Stimulated activated CD4-positive, alpha-beta T cell treated with anti-CD3 and anti-CD28 coated beads, Interleukin-15, amount 100 ng/mL, for 1 hour (primary cell): ENCODE measurements at places on chromosomes 16 and 17.

DNA sequence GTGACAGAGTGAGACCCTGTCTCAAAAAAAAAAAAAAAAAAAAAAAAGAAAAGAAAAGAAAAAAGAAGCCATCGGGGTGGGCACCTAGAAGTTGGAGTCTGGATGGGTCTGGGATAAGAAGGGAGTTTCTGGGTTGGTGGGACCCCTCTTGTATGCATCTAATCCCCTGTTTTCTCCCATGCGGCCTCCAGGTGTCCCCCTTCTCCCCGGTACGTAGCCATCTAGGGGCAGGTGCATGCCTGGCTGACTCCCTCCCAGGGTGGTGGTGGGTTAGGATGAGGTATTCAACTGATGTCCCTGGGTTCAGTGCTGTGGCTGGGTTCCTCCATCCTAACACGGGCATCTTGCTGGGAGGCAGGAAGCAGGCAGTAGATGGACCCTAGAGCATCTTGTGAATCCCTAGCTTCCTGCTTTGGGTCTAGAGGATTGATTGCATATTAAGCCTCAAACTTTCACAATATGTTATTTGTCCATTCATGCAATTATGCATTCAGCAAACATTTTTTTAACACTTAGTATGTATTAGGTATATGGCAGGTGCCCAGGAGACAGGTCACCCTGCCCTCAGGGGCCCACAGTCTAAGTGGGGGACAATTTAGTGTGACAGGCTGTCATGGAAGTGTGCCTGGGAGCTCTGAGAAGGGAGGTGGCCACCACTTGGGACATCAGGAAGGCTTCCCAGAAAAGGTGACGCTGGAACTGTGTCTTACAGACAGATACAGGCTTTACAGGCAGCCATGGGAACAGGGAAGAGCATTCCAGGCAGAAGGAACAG is 13.1 kb downstream of the FMNL1 start:
- DNase-seq = no peak

DNA sequence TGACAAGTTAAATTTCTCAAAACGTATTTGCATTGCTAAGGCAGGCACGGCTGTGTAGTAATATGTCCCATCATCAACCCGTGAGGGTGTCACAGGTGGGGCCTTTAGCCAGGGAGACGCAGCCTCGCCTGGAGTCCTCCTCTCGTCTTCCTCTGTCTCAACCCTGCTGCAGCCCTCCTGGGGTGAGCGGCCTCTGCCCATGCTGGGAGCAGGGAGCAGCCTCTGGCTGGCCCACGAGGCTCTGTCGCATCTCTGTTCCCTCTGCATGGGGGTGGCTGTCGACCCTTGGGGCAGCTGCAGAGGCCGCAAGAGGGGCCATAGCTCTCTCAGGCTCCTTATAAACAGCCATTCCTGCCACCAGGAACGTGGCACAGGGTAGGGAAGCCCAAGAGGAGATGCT is 806 bp upstream of the SMIM5 start:
- DNase-seq = no peak

DNA sequence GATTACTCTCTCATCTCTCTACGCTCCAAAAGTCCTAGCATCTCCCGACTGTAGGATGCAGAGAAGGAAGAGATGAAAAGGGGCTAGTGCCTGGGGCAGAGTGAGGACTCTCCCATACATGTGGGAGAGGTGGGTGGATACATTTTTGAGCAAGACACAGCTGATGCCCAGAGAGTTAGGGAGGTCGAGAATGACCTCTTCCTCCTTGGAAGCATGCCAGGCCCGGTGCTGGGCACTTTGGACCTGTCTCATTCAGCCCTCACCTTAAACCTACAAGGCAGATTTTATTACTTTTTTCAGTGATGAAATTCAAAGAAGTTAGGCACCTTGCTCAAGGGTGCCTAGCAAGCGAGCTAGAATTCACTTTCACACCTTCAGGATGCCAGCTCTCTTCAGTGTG is 38.2 kb downstream of the WSCD1 start:
- no peak for DNase-seq

DNA sequence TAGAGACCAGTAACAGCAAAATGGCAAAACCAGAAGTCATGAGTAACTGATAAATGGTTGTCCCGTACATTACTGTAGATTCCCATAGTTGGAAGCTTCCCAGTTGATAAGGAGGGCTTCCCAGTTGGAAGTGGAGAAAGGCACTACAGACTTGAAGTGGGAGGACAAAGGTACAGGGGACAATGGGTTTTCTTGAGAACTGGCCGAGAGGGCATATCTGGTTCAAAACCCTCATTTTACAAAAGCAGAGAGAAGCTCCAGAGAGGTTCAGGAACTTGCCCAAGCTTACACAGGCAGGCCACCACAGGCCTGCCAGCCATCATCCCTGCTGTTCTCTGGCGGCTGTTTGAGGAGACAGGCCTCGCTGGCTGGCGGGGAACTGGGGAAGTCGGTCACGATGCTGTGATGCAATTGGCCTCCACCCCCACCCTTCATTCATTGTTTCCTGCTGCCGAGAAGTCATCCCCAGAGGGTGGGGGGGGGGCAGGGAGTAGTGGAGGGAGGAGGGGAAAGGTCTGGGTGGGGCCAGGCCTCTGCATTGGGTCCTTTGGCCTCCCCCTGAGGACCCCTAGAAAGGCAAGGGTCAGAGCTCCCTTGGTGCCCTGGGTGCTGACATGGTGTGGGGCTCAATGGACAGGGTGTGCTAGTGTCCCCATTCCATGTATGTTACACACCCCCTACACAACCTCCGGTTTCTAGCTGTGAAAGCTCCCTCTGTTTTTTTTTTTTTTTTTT is 3.0 kb downstream of the UBALD2 start:
- DNase-seq = peak; percentile 54

DNA sequence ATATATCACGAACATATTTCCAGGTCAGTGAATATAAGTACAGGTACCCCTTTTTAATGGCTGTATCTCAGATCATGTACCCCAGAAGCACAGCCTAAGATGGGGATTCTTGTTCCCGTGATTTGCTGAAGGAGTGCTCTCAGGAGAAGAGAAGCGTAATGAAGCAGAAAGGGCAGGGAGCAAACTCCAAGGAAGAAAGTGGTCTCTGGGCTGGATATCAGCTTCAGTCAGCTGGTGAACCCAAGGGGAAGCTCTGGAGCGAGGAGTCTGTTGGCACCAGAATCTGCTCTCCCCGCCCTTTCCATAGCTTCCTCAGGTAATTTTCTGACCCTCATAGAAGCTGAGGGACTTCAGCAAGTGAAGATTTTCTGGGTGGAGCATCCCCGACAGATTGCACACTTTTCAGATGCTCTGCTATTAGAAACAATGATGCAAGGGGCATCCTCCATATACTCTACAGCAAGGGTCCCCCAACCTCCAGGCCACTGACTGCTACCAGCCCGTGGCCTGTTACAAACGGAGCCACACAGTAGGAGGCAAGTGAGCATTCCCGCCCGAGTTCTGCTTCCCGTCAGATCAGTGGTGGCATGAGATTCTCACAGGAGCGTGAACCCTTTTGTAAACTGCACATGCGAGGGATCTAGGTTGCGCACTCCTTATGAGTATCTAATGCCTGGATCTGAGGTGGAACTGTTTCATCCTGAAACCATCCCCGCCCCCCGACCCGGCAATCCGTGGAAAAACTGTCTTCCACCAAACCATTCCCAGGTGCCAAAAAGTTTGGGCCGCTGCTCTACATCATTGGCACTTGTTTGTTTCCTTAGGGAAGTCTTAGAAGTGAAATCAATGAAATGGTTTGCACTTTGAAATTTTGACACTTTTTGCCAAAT is 4.4 kb downstream of the FAHD1 start:
- DNase-seq = no peak

DNA sequence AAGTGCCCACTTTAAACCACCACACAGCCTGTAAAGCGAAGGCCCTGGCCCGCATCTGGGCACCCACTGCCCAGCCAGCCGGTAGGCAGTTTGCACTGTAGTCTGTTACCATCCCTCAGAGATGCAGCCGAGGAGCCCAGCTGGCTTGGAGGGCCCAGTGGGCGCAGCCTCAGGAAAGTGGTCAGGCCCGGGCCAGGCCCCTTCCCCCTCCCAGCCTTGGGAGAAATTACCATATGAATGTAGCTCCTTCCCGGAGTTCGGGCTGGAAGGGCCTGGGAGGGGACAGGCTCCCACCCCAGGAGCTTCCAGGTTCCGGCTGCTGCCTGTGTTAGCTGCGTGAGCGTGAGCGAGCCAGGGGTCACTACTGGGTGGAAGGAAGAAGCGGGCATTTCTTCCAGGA is 325.4 kb downstream of the SEC14L1 start:
- DNase-seq = no peak

- no peak for DNase-seq
Measured at GRCh38 chr16:10921536-10922327, 20.5 kb downstream of the DEXI start.

DNA sequence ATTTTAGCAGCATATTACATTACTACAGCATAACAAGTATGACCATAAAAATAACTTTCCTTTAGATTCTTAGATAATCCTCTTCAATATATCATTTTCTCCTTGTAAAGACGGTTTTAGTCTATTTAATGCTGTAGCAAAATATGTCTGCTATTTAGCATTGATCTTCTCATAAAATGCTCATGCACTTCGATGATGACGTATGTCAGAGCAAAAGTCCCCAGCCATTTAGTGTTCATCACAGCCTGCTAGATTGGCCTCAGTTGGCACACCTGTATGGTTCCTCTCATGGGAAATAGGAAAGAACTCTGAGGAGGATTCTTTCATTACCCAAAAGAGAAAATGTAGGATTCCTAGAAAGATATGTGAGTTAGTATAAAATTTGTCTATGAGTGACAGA is 232.2 kb downstream of the MAP2K6 start:
- DNase-seq = no peak

GRCh38 chr16:78957317-78958100 is 643.0 kb downstream of the MAF start:
- no peak for DNase-seq

DNA sequence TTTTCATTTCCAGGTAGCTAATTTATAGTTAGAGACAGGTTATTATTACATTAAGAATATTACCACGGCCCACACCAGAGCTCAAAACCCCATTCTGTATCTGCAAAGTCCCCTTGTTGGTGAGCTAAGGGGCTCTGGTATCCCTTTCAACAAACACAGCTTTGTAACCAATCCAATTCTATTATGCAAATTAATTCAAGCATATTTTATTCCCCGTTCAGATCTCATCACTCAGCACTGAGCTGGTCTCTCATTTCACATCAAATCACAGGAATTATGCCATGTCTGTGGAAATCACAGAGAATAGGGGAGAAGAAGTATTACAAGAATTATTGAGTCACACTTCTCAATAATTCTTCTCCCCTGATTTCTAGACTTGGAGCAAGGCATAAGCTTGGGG is 111.7 kb downstream of the CDH11 start:
- DNase-seq = no peak

DNA sequence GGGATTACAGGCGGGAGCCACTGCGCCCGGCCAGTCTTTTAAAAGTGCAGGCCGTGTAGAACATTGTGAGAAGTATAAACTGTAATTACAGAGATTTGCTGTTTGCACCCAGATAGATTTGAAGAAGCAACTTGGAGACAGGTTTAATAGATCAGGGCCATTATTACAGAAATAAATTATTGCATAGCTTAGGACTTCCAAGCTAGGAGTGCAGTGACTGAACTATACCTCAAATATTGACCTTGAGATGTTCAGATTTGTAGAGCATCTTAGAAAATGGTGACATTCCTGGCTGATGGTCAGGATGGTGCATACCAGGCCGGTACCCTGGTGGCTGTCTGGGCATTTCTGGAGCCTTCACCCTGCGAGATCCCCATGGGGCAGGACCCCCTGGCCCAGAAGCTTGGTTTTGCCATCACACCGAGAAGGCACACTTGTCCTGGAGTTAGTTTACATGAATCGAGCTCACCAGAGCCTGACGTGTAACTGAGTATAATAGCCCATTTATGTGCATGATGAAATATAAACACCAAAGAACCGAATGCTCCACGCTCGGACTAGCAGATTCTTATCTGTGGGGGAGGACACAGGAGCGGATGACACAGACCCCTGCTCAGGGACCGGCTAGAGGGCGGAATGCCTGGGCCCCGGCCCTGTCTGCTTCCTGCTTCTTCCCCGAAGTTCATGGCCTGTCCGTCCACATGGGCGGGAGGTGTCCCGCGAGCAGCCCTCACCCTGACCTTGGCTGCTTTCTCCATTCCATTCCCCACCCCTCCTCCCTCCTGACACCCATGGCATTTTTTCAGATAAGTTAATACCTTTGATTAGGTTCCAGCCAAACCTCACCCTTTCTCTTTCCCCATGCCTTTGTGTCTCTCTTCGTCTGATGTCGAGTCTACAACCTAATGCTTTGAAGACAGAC is 32.1 kb downstream of the CCDC40 start:
- DNase-seq = no peak

GRCh38 chr17:80277751-80278671 is 17.4 kb downstream of the RNF213 start:
- DNase-seq = no peak

DNA sequence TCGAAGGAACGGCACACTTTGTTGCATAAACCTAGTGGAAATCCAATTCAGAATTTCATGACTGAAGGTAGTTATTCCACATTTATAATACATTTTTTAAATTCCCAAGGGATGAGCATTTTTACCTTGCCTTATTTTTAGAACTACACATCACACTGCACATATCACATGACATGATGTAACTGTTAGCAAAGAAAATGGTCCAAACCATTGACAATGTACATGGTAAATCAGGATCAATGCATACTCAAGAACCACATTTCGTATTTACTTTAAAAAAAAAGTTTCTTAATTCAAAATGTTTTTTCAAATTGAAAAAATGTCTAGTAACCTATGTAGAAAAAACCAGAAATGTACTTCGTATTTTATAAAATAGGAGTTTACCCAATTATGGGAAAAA is 2.5 kb downstream of the KANSL1 start:
- no peak for DNase-seq

DNA sequence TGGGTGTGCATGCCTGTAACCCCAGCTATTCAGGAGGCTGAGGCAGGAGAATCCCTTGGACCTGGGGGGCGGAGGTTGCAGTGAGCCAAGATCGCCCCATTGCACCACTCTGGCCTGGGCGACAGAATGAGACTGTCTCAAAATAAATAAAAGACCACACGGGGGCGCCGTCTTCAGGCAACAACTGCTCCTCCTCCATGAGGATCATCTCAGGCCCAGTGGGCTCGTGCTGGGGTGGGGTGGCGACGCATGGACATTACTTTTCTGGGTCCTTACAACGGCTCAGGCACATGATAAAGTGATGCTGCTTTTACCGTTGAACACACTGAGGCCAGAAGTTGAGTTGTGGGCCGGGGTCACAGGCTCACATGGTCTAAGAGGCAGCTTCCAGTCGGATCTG is 56.2 kb downstream of the PRMT7 start:
- no peak for DNase-seq

- DNase-seq = no peak
Measured at GRCh38 chr17:1769822-1770477, 8.1 kb downstream of the SERPINF1 start.
